ENCODE measurements at places on chromosomes 2 and 18.

DNA sequence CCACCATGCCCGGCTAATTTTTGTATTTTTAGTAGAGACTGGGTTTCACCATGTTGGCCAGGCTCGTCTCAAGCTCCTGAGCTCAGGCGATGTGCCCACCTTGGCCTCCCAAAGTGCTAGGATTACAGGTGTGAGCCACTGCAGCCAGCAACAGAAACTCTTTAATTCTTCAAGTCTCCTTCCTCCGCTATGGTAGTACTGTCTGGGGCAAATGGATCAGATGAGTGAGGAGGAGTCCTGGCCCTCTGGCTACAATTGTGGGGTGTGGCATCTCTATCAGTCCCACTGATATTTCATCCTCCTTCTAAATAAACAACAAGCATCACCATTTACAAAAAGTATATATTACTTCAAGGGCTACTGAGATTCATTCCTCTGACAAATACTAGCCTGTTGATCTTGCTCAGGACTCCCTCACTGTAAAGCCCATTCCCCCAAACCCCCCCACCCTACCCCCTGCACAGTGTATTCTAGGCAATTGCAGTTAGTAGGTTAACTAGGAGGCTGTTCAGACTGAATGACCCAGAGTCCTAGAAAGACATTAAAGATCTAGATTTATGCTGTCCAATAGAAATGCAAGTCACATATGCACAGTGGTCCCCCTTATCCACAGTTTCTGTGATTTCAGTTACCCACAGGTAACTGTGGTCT lies 71.2 kb upstream of the STAM2 start:
- DNase-seq = no peak

DNA sequence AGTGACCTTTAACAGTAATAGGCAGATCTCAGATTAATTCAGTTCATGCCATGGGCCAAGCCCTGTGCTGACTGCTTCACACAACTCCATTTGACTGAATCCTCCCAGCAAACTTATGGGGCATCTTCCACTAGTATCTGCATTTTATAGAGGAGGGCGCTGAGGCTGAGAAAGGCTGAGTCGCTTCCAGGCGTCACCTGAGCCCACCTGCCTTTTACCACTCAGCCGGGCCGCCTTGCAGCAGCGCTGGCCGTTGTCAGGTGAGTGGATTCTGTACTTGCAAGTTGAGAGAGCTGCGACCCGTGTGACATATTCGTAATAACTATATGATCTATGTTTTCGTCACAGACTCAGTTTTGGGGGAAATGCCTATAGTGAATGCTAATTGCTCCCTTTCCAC lies 59.3 kb upstream of the B3GNT7 start:
- no peak for DNase-seq

DNA sequence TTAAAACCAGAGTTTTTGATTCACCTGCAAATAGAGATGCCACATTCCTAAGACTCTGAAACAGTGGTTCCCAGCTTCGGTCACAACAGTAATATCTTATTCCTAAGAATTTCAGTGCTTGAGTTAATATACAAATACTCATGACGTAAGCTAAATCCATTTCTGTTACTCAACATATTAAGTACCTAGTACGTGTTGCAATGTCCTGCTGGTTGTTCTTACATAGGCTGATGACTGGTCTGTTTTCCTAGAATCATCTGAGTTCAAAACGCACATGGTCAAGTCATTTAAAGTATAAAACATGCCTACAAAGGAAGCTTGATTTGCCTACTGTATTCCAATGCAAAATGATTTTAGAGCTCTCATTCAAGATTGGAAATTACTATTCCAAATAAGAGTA lies 7.2 kb downstream of the NCL start:
- no peak for DNase-seq

DNA sequence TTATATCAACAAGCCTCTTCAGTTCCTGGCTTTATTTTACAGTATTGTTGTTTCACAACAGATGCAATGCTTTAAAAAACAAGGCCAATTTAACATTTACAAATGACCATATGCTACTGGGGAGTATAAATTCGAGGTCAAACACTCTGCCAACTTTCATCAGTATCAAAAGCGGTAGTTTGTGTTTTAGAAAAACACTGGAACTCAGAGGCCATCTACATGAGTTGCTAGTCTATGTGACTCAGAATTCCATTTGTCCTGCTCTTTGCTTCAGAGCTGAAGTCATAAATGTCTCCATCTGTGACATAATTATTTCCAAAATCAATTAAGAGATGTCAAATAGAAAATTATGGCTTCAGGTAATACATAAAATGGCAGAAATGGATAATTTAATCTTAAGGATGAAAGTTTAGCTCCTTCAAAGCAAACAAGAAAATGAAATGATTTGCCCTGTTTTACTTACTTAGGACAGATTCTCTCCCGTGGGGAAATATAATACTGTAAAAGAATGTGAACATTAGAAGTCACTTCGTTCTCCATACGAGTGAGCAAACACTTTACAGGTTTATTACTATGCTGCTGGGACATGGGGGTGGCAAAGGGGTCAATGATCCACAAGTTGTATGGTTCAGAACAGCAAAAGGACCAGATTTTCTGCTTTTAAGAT lies 3.7 kb downstream of the MEX3C start:
- DNase-seq = no peak

GRCh38 chr18:30457156-30457555 lies 585.4 kb downstream of the DSC3 start:
- no peak for DNase-seq

- no peak for DNase-seq
Measured at GRCh38 chr2:84991404-84992160, 20.6 kb downstream of the KCMF1 start.
